ENCODE measurements at places on chromosomes 7 and 10.

DNA sequence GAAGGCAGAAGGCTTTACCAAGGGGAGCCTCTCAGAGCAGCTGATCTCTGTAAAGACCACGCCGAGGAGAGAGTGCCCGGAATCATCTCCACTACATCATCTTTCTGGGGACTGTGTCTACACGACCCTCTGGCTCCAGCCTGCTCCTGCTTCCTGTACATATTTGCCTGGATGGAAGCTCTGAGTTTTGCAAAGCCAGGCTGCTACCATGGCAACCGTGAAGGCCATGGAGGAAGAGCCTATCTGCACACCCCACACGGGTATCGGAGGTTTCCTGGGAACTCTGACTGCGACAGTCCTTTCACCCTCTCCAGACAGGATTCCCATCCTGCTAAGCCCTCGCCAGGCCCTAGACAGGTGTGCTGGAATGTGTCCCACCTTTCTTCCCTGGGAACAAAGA is 83.4 kb upstream of the TNRC18 start:
- DNase-seq: no peak

GRCh38 chr10:18214691-18215563 is 74.7 kb downstream of the CACNB2 start:
- no peak for DNase-seq

DNA sequence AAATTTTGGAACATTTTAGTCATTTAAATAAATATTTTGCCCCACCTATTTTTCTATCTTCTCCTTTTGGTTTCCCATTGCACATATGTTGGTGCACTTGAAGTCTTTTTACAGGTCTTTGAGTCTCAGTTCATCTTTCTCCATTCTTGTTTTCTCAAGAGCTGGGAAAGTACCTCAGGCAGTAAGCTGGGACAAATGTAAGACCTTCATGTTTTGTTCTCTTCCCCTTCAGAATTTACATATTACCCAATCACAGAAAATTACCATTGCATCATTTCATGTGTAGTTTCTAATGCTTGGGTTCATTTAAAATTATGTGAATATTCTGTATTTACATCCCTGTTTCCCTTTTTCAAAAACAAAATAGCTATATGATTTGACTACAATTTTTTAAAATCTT is 1150.0 kb upstream of the POT1 start:
- no peak for DNase-seq

GRCh38 chr10:132140167-132140925 is 46.4 kb upstream of the DPYSL4 start:
- DNase-seq: no peak

GRCh38 chr7:116548506-116548905 is 23.7 kb downstream of the CAV1 start:
- DNase-seq: no peak

- peak; percentile 81 for DNase-seq
Observed at GRCh38 chr10:24851629-24852028, 100.8 kb downstream of the PRTFDC1 start.

- DNase-seq: no peak
Observed at GRCh38 chr7:132307465-132307864, 268.8 kb downstream of the PLXNA4 start.

DNA sequence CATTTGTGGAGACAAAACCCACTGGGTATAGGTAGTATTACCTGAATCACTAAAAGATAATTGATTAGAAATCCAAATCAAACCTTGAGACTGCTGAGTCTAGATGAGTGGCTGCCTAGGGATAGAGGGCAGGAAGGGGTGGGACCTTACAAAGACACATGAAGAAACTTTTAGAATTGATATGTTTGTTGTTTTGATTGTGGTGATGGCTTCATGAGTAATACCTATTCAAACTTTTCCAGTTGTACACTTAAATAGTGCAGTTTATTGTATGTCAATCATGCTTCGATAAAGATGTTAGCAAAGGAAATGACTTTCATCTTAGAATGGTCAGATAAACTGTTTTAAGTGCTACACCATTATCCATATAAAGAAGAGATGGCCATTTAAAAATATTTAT is 188.7 kb upstream of the KAT6B start:
- DNase-seq: no peak

- no peak for DNase-seq
Observed at GRCh38 chr10:103231047-103231551, 14.6 kb upstream of the RPEL1 start.
